Activated naive CD4-positive, alpha-beta T cell (primary cell): ENCODE measurements at places on chromosomes 7 and 10.

- DNase-seq: no peak
Measured at GRCh38 chr7:42687211-42688055, 224.4 kb downstream of the C7orf25 start.

DNA sequence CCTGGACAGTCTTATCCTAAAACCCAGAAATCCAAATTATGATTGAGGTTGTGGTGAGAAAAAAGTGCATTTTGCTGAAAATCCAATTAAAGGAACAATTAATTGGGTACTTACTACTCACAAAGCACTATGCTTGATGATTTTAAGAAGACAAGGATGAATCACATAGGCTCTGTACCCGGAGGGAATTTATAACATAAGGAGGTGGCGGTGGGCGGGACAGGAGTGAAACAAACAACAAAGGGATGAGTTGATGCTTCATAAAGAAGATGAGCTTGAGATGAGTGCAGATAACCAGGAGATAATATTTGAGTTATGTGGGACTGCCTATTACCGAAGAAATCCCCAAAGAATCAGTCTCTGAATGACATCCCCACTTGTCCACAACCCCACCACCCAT, 171.1 kb upstream of the FZD8 start:
- no peak for DNase-seq

DNA sequence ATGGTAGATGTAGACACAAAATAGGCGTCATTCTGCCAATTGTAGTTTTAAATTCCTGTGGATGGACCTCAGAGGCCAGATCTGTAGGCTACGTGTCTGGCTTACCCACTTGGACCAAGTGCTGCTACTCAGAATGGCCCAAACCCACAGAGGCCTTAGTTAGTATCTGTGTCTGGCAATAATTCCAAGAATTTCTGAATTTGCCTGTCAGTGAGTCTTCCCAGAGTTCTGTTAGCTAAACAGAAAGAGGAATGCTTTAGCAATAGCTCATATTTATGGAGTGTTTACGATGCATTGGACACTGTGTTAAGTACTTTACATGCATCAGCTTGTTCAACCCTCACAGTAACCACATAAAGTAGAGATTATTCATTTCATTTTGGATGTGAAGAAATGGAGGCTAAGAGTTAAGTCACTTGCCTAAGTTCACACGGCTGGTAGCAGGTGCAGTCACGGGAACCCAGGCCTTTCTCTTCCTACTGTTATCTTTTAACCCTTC, 231.8 kb downstream of the PTEN start:
- DNase-seq: no peak

DNA sequence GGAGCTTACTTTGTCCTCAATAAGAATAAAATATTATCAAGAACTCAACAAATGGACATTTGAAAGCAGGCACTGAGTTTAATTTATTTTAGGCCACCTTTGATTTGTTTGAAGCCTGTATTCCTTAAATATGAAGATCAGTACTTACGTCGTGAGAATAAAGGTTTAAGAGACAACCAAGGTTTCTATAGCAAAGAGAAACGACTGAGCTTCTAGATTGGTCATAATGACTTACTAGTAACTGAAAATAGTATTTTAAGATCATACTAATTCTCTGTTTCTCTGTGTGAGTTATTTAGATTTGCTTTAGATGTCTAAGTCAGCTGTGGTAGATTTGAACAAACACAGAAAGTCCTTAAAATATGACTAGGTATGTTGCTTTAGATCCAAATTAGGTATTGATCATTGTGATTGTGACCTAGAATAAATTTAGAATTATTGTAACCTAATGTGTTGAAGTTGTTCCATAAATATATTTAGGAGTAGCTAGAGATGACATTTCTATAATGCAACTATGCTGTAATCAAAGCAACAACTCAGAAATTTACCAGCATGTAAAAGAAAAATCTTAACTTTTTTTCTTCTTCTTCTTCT, 2.4 kb upstream of the GLCCI1 start:
- no peak for DNase-seq

GRCh38 chr7:158255156-158255555, 332.5 kb downstream of the PTPRN2 start:
- no peak for DNase-seq

- no peak for DNase-seq
Measured at GRCh38 chr7:48130658-48131108, 40.6 kb upstream of the ABCA13 start.

GRCh38 chr7:107372298-107372697, 97.6 kb upstream of the GPR22 start:
- no peak for DNase-seq

DNA sequence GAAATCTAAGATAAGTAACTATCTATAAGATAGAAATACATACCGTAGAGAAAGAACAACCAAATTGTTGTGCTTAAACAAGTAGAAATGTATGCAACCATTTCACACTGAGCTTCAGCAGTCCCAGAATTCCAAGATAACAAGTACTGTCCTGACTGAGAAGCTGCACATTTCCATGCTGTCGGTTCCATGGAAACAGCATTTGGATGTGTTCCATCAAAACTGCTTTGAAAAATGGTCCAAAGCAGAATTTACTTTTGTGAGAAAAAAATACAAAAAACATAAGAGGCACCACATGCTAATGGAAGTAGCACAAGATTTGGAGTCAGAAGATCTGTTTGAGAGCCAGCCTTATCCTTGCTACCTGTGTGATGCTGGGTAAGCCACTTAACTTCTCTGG, 92.6 kb downstream of the MTERF1 start:
- DNase-seq: no peak

DNA sequence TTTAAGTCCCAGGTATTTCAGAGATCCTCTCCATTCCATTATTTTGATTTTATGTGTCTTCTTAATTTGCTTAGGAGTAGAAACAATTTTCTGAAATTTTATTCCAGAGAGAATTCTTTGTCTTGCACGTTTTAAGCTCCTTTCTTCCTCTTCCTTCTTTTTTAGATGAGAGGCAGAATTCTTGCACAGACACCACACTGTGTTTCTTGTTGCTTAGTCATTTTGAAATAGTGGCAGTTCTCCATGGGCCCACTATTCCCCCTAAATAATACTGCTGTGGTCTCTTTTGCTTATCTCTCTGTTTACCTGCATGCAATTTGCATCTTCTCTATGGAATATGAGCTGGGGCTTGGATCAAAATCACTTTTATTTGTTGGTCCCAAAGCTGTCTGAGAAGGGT, 54.3 kb upstream of the WAC start:
- DNase-seq: no peak

DNA sequence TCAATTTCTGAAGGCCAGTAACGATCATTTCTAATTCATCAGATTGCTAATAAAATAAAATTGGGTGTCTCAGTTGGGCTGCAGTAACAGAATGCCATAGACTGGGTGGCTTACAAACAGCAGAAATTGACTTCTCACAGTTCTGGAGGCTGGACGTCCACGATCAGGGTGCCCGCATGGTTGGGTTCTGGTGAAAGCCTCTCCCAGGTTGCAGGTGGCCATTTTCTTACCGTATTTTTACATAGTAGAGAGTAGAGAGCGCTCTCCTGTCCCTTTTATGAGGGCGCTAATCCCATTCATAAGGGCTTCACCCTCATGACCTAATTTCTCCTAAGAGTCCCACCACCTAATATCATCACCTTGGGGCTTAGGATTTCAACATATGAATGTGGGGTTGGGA, 106.0 kb downstream of the SPAG6 start:
- no peak for DNase-seq

DNA sequence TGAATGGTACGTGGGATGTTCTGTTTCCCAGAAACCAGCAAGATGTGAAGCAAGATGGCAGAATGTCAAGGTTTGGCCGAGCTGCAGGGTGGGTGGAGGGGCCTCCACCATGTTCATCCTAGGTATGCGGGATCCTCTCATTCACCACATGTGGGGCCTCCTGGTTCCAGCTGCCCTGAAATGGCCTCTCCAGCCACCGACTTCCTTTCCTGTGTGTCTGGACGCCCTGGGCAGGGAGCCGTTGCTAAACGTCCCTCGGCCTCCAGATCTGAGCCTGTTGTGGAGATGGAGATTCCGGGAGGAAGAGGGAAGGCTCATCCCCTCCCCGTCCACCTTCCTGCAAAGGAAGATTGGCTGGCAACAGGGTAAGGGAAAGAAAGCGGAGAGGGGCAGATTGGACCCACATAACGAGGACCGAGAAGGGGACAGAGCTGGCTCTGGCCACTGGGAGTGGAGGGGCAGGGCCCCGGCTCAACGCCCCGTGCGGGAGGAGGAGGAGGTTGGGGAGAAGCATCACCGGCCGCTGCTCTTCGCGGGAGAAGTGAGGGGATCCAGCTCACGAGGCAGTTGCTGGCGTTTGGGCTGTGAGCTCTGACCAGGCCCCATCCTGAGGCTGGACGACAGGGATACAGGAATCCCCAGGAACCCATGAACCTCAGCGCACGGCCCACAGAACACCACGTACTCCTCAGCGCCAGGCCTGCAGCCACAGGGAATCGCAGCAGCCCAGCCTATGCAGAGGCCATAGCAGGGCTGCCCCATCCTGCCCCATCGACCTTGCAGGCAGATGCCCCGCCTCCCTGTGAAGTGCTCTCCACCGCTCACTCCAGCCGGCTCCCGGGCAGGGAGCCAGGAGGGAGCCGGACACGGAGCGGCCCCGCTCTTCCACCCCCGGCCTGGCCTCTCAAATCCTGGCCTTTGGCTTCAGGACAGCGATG, 98.3 kb downstream of the FOXL3 start:
- no peak for DNase-seq

GRCh38 chr10:49594594-49594993, 15.5 kb upstream of the SLC18A3 start:
- DNase-seq: no peak

GRCh38 chr10:124484661-124485060, 23.0 kb downstream of the LHPP start:
- DNase-seq: no peak

GRCh38 chr10:15719899-15720634, at the start of gene ITGA8:
Gene ITGA8 (minus strand): TSS chr10:15719922. CDS start chr10:15719771, 151 bp downstream.
- no peak for DNase-seq

DNA sequence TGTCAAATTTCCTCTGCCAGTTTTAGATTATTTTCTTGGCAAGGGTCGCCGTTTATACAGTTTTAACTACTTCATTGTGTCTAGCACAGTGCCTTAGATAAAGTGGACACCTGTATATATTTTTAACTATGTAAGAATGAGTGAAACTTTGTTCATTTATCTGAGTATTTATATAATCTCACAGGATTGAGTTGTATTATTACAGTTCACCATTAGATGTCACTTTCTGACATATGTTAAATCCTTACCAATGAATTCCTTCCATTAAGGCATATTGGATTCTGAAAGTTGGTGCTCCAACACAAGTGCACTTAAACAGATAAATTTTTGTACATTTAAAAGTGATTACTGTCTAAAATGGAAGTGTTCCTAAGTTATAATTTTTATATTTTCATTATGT, 43.0 kb downstream of the ZMYND11 start:
- no peak for DNase-seq

- DNase-seq: no peak
Measured at GRCh38 chr10:119989966-119990365, 97.4 kb downstream of the SEC23IP start.

- no peak for DNase-seq
Measured at GRCh38 chr10:77455561-77455960, 182.0 kb downstream of the KCNMA1 start.

GRCh38 chr10:132468651-132469050, 68.9 kb upstream of the INPP5A start:
- no peak for DNase-seq

- DNase-seq: no peak
Measured at GRCh38 chr10:97518301-97519043, 19.7 kb downstream of the UBTD1 start.

- no peak for DNase-seq
Measured at GRCh38 chr10:85917601-85918000, 449.0 kb downstream of the GRID1 start.

DNA sequence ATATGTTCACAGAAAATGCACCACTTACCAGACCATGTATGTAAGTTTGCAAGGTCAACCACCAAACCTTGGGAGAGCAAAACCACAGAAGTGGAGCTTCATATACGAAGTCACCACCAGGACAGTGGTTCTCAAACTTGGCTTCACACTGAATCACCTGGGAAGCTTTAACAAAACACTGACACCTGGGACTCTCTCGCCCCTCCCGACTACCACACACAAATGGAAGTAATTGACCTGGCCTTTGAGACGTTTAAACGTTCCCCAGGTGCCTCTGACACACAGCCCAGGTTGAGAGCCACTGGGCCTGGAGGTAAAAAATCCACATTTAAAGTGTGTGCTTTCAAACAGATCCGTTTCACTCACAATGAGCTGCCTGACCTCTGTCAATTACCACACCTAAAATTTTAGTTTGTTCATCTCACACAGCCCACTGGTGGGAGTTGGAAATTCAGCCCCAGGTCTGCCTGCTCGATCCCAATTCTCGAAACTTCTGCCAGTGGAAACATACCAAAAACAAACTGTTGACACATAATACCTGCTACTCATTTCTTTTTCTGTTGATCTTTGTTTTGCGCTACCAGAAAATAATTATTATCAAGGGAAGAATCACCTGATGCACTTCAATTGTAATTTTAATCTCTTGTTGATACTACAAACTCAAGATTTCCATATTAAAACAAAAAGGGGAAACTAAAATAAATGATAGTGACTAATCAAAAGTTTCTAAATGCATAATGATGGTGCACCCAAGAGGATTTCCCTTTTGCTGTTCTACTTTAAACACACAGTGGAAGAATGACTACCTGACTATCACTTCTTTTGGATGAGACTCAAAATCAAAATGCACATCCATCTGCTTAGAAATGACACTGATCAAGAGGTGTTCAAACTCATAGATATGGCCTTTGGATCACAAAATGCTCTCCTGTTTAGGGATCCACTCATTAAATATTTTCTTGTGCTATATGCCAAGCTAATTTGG, 26.6 kb downstream of the CDNF start:
- DNase-seq: no peak

DNA sequence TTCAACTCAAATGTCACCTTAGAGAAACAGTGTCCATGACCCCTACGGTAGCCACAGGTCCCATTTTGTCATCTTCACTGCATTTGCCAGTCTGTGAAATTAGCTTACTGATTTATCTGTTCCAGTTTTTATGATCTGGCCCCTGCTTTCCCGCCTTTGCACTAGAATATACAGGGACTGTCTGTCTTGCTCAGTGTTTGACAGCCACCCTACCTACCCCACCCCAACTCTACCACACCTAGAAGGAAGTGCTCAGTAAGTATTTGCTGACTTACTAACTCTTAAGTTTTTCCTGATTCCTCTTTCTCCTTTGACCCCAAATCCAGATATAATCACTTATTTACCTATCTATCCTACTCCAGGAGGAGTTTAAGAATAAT, 49.5 kb downstream of the CREB3L2 start:
- no peak for DNase-seq

GRCh38 chr7:145784809-145785780, 331.5 kb upstream of the CNTNAP2 start:
- no peak for DNase-seq

DNA sequence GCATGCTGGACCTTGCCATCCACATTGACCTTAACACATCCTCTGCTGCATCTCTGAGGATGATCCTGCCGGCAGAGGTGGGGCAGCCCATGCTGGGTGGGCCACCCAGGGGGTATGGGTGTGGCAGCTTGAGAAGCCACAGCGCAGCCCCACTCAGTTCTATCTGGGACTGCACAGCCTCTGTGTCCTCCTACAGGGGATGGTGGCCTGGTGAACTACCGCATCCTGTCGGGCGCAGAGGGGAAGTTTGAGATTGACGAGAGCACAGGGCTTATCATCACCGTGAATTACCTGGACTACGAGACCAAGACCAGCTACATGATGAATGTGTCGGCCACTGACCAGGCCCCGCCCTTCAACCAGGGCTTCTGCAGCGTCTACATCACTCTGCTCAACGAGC, 12.2 kb upstream of the C10orf105 start:
- DNase-seq: no peak
